ENCODE measurements at places on chromosomes 12 and 14.

DNA sequence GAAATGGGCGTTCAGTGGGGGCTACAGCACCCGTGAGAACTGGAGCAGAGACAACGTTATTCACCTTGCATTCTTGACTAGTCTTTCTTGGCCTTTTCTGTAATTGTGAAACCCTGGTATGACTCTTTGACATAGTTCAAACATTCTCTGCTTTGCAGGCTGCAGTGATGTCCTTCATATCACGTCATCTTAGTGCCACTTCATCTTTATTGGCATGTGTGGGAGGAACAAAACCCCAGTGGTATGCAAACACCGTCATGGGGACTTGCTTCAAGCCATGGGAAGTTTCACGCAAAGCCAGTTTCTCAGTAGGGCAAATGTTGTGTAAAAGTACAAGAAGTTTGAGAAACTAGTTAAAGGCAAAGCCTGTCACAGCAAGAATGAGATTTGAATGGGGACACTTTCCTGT lies 20.2 kb upstream of the DUSP16 start:
- DNase-seq, result no peak

DNA sequence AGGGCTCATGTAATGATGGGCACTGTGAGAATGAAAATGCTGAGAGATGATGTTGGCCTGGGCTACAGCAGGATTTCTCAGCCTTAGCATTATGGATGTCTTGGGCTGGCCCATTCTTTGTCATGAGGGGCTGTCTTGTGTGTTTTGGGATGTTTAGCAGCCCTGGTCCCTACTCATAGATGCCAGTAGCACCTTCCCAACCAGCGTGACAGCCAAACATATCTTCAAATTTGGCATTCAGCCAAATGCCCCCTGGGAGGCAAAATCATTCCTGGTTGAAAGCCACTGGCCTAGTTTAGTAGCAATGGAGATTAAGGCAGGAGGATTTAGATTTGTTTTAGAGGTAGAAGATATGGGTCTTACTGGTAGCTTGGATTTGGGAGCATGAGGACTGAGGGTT lies 26.6 kb downstream of the UBE3B start:
- no peak for DNase-seq

DNA sequence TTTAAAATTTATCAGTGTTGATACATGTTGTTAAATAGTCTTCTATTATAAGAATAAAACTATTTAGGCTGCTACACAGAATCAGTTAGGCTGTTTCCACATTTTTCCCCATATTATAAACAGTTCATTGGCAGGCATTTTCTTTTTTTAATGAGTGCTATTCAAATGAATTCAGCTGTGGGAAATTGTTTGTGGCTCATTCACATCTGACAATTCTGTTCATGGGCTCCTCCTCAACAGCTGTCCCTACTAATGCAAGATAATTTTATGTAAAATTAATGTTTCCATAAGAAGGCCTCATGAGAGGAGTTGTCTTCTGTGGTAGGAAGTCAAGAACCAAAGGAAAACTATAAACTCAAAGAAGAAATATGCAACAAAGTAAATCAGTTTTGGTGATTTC lies 218.0 kb downstream of the PPFIA2 start:
- no peak for DNase-seq

DNA sequence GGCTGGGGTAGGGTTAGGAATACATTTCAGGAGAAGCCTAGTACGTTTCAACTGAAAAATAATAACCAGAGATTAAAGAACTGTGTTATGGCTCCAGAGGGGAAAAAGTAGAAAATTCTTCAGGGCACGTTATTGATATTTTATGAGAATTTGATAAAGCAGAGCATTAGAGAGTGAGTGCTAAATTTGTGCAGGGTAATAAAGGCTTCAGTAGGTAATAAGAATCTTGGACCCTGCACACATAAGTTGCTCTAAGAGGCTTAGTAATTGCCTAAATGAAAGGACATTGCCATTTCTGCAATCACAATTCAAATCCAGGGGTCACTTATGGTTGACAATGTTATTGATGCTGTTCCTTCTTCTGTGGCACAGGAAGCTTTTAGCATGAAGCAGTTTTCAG lies 439.4 kb upstream of the DCN start:
- DNase-seq, result no peak
